ENCODE measurements at places on chromosomes 4 and X.

DNA sequence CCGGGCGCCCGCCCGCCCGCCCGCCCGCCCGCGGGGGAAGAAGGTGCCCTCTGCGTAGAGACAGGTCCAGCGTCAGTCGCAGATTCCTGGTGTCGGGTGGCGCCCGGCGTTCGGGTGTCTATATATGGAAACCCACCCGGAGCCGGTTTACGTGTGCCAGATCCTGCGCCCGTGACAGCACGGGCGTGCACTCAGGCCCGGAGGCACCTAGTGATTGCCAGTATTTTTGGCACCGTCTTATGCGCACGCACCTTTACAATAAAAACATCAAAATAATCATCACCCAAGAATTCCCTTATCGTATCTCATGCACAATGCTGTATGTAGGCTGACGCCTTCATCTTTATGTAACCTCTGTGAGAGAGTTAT is 519 bp downstream of the SLC25A4 start:
- peak; percentile 22 for DNase-seq

GRCh38 chrX:148825696-148826095 is 325.3 kb downstream of the AFF2 start:
- DNase-seq = no peak

DNA sequence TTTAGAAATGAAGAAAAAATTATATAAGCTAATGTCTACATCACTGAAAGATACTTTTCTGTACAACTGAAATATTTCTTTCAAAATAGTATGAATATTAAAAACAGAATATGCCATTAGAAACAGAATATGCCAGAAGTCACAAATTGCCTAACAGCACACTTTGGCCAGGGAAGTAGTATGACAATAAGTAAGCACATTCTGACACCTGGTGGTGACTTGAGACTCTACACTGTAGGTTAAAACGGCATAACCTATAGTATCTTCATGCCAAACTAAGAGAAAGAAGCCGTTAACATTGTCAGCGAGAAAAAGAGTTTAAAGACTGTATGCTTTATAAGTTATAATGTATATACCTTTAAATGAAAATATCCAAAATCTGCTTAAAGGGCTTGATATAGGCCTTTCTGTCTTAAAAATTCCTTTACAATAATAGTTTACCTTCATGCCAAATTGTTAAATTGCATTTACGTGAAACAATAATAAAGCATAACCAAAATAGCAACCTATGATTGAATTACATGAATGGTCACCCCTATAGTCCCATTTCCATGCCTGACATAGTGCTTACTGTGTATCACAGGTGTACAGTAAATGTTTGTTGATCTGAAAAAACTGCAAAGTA is 32.8 kb downstream of the FAM13A start:
- DNase-seq = peak; percentile 77

GRCh38 chrX:56505866-56506265 is 57.6 kb upstream of the UBQLN2 start:
- no peak for DNase-seq

DNA sequence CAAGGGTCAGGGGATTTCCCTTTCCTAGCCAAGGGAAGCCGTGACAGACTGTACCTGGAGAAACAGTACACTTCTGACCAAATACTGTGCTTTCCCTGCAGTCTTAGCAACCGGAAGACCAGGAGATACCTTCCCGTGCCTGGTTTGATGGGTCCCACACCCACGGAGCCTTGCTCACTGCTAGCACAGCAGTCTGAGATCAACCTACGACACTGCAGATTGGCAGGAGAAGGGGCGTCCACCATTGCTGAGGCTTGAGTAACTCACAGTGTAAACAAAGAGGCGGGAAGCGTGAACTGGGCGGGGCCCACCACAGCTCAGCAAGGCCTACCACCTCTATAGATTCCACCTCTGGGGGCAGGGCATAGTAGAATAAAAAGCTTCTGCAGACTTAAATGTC is 48.7 kb upstream of the SRD5A3 start:
- DNase-seq = peak; percentile 20

- DNase-seq = no peak
These were observed 97.3 kb downstream of the EMCN start for GRCh38 chr4:100420571-100420970.

GRCh38 chr4:749698-750666 is 44.4 kb downstream of the PCGF3 start:
- no peak for DNase-seq

GRCh38 chrX:47683829-47684205 is 24.8 kb upstream of the UXT start:
- DNase-seq = no peak

DNA sequence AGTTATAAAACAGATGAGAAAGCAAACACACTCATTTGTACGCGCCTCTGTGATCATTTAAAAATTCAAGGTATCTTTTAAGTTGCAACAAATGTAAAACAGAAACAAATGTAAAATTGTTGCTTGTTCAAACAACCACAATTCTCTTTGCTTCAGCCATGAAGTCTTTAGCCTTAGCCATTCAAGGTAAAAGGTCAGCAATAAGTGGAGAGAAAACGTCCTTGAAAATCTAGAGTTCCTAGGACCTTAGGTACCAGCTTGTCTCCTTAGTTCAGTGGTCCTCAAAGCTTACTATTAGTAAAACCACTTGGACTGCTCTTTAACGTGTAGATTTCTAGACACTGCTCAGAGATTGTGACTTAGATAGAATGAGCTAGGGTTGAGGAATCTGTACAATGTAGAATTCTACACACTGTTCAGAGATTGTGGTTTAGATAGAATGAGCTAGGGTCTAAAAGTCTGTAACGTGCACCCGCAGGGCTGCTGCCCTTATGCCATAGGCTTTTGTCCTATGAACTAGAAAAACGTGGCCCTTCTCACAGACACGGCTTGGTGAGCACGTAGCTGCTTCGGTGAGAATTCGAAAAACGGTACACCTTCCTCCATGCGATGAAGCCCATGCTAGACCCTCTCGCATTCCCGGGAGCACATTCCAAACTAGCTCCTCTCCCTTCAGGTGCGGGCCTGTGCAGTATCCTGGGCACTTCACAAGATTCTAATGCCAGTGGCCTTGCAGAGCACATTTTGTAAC is 1.7 kb downstream of the PLAC8 start:
- DNase-seq = peak; percentile 58

DNA sequence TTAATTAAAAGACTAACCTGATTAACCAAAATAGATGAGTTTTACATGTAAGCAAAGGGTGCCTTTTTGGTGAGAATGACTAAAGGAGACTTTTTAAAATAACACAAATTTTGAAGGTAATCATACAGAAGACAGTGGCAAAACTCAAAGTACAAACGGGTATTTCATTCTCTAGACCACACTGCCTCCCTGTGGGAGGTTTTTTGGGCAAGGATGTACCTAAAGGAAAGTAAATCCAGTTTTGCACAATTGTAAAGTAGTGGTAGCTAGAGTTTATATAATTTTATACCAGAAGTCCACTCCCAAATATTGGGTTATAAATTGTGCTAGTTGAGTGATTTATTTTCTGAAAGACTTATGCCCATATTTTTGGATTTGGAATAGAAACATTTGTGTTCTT is 201.0 kb downstream of the PAPSS1 start:
- peak; percentile 25 for DNase-seq

DNA sequence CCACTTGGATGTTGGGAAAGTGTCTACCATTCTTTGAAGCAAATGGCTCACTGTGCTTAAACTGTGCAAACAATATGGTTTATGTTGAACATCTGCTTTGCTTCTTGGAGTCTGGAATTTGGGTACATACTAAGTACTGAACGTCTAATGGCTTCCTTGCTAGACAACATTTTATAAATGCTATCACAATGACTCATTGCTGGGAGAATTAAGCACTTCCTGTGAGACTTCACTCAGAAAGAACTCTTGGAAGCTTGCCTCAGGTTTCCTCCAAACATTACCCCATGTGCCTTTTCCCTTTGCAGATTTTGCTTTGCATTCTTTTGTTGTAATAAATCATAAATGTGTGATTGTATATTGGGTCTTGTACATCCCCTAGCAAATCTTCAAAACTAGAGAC is 139.7 kb downstream of the PACRGL start:
- DNase-seq = no peak

Measured in HepG2 (cell line).